Right forelimb (tissue), 1 donor: ENCODE measurements at places on chromosomes 1 and 21.

GRCh38 chr1:67564193-67564592 is 120.8 kb upstream of the GADD45A start:
- DNase-seq: no peak

DNA sequence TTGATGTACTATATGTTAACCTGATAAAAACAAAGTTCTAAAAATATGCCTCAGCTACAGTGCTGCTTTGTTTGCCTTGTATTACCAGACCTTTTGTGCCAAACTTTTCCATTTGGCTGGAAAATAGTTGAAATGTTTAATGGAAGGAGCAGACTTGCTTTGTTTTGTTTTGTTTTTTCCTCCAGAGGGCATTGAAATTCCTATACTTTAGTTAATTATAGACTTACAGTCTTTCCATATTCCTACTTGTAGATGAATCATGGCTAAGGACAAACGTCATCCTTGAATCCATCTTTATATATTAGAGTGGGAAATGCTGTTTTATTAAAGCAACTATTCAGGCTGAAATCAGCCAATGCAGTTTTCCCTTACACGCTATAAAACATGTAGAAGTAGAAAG is 6.7 kb downstream of the CAP1 start:
- no peak for DNase-seq

DNA sequence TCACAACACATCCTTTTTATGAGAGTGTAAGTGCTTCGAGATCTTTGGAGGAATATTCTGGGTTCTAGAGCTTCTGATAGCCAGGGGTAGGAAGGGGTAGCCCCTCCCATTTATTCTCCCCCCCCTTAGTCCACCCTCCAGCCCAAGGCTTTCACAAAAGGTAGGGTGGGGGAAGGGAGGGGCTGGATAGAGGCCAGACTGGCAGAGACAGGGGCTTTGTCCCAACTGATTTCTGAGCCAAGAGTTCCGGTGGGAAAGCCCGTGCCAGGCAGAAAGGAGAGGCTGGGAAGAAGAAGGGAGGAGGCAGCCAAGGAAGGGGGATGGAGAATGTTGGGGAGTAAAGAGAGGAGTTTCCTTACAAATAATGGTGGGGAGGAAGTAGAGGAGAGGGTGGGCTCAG is 3.1 kb downstream of the BCAN start:
- no peak for DNase-seq

GRCh38 chr21:45150638-45151131 is 76.3 kb downstream of the ADARB1 start:
- no peak for DNase-seq

DNA sequence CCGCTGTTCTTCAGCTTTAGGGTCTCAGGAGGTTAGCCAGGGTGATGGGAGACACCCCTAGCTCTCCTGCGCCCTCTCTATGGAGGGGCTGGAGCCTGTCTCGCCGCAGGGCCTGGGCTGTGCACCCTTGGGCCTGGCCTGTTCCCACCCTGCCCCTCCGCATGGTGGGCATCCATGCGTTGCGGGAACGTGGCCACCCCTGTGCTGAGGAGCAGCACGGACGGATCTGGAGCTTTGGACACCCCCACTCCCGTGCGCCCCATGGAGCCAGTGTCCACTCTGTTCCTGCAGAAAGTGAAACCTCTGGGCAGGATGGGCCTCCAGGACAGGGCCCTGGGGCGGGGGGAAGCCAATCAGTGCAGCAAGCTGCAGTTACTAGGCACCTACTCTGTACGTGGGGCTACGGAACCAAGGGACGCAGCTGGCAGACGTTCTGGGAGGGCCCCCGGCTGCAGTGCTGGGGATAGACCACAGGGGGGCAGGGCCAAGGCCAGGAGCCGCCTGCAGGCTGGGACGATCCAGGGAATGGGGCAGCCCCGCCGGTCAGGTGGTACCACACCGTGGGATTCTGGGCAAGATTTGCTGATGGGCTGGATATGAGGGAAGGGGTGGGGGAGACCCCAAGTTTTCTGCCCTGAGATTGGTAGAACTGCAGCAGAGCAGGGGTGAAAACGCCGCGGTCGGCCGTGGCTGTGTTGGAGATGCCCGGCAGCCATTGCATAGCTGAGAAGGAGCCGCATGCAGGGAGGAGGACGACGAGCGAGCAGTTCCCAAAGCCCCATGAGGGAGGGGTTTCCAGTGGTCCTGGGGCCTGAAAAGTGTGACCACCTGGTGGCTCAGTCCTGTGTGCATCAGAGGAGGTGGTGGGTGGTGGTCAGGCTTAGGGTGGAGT is 43.3 kb downstream of the TP73 start:
- no peak for DNase-seq

GRCh38 chr1:192512426-192513162 is 63.0 kb upstream of the RGS1 start:
- no peak for DNase-seq

DNA sequence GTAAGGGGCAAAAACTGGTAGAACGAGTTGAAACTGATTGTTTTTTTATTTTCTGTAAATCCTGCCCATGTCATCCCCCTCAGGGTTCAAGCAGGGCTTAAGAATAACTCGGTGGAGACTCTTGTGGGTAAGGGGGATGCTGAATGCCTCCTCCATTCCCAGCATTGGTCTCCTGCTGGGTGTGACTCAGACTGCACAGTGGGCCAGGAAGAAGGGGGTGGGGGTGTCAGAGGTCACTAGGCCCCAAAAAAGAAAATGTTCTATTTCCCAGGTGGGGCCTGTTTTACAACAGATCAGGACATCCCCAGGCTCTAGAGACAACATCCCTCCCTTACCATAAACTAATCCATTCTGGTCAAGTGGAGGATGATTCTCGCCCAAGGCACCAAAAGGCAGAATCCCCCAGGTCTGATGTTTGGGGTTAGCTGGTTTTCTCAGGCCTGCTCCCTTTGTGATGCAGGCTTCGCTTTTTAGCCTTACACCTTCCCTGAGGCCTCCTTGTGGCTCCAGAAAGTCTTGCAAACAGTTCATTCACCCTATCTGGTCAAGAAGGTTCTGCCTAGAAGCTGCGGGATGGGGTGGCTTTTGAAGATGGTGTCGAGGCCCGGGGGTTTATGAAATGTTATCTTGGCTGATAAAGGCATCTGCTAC is 10.7 kb upstream of the GRHL3 start:
- DNase-seq: no peak

- DNase-seq: no peak
Observed at GRCh38 chr1:200670242-200671118, 773 bp upstream of the DDX59 start.

DNA sequence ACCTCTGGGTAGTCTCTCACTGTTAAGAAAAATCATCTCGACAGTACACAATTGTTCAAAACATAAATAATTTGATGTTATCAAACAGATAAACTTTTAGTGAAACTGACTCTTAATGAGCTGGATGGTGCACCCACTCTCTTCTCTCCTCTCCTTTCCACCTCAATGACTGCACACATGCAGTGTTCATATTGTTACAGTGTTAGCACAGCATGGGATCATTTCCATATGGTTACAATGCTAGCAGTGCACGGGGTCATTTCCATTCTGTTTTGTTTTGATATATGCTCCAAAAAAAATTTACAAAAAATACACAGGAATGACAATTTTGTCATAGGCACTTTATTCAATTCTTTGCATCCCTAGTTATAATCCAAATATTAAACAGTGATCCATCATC is 26.4 kb upstream of the RNF187 start:
- DNase-seq: no peak

DNA sequence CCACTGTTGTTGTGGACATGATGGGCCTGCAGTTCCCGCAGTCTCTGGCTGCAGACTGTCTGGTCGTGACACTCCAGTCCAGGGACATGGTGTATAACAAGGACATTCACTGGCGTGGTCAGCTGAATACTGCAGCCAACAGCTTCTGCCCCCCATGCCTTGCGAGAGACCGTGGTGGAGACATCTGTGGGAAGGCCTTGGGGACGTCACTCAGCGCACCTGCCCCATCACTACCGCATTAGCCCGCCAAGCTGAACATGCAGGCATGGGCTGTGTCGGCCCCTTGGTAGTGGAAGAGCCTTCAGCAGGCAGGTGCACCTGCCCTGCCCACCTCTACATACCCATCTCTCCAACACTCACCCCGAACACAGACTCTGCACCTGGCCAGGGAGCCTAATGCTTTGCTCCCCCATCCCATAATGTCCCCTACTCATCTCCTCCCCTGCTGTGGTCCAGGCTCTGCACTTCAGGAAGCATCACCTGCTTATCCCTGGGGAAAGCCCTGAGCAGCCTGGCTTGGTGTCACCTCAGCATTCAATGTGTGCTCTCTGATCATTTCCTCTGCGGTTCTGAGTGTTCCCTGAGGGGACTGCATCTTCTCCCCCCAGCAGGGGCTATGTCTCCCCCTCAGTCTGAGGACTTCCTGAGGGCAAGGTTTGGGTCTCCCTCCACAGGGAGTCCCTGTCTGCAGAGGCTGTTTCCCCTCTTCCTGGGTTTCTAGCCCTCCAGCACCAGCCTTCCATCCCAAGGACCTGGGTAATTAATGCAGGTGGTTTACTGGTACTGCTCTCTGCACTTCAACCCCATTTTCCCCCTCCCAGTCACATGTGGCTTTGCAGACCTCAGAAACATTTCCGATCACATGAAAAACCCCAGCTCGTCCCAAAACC is 3.2 kb downstream of the PGLYRP4 start:
- no peak for DNase-seq

DNA sequence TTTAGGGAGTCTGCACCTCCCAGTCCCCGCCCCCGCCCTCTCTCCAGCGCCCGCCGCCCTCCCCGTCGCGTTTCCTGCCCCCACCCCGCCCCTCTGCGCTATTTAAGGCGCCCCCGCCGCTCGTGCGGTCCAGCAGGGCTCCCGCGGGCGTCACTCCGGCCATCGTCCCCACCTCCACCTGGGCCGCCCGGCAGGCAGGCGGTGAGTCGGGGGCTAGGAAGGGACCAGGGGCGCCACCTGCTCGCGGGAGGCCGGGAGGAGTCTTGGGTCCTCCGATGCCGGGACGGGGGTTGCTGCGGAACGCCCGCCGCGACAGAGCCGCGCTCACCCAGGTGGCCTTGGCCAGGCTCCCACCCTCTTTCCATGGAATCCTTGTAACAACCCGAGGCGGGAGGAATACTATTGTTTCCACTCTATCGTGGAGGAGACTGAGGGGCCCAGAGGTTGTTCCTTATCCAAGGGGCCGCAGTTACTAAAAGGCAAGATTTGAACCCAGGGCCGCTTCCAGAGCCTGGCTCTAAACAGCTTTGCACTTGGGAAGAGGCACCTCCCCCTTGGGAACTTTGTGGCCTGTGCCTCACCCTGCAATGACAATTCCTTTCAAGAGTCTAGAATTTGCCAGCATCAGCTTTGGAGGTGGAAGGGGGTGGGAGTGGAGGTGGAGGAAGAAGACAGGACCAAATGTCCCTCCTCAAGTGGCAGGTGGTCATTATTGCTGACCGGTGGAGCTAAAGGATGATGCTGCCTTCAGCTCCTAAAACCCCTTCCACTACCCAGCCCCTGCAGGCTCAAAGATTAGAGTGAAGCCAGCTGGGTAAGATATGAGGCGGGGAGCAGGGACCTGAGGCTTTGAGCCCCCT is at the start of gene GJA4:
Gene GJA4 (plus strand): TSS at position 132 of the 860 bp plus-strand sequence. CDS start 1,215 bp downstream, outside the sequence.
- DNase-seq: no peak

DNA sequence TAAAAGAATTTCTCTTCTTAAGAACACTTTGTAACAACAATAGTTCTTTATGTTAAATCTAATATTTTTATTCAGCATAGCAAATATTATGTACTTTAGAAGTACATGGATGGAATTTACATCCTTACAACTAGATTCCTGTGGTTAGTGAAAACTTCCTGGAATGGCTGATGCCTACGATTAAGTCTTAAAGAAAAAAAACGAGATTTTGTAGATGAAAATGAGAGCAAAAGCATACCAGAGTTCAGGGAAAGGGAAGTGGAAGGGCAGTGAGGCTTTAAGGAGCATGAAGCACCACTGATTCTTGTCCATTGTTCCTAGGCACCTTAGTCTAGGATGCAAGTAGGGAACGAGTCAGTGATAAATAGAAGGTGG is 26.7 kb downstream of the CFH start:
- no peak for DNase-seq

- no peak for DNase-seq
Observed at GRCh38 chr1:185207980-185208602, 51.1 kb downstream of the SWT1 start.

DNA sequence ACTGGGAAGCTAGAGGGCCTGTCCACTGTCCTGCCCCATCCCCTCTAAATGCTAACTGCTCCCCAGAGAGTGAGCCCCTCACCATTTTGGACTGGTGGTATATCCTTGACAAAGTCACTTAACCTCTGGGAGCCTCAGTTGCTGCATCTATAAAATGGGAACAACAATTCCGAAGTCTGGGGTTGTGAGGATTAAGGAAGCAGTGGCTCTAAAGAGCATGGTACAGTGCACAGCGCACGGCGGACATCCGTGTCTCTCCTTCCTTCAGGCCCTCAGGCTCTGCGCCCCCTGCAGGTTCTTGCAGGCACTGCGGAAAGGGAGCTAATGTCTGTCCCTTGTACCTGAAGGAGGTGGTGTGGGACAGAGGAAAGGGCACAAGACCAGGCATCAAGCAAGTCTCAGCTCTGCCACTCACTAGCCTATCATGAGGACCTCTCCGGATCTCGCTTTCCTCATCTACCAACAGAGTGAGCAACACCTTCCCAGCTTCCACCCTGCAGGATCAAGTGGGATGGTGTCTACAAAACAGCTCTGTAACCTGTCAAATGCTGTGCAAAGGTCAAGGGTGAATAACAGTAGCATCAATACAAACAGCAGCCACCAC is 20.1 kb downstream of the ECE1 start:
- no peak for DNase-seq

- DNase-seq: no peak
Observed at GRCh38 chr1:31152181-31152795, 86.8 kb upstream of the PUM1 start.

DNA sequence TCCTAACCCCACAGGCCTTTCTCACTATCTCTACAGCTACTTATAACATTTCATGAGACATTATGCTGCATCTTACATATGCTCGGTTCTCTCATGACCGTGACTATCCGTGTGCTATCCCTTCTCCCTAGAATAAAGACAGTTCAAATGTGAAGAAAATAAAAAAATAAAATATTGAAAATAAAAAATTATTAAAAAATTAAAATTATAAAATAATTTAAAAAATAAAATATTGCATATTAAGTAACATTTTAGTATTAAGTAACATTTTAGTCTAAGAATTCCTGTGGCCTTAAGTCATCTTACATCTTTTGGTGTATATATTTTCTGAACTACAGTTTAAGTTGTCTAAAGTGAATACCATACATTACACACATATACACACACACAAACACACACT is 415.5 kb downstream of the DPYD start:
- no peak for DNase-seq
